Germinal center (tissue), 1 donor: ENCODE measurements at places on chromosomes 6 and 20.

- peak; percentile 57 for DNase-seq
Observed at GRCh38 chr6:6686748-6687601, 98.5 kb downstream of the LY86 start.

- no peak for DNase-seq
Observed at GRCh38 chr6:65110031-65110430, 597.0 kb downstream of the EYS start.

DNA sequence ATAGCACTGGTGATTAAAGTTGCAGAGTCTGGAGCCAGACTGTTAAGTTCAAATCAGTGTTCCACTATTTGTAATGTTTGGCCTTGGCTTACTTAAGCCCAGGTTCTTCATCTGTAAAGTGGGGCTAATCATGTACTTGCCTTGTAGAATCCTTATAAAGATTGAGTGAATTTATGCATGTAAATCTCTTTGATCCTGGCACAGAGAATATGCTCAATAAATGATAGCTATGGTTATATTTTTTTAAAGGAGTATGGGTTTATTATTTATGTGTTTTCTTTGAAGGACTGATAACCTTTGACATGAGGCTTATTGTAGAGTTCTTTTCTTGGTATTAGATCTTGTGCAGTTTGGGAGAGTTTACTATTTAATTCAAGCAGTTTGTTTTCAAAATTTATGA, 89.5 kb downstream of the CDKAL1 start:
- no peak for DNase-seq

DNA sequence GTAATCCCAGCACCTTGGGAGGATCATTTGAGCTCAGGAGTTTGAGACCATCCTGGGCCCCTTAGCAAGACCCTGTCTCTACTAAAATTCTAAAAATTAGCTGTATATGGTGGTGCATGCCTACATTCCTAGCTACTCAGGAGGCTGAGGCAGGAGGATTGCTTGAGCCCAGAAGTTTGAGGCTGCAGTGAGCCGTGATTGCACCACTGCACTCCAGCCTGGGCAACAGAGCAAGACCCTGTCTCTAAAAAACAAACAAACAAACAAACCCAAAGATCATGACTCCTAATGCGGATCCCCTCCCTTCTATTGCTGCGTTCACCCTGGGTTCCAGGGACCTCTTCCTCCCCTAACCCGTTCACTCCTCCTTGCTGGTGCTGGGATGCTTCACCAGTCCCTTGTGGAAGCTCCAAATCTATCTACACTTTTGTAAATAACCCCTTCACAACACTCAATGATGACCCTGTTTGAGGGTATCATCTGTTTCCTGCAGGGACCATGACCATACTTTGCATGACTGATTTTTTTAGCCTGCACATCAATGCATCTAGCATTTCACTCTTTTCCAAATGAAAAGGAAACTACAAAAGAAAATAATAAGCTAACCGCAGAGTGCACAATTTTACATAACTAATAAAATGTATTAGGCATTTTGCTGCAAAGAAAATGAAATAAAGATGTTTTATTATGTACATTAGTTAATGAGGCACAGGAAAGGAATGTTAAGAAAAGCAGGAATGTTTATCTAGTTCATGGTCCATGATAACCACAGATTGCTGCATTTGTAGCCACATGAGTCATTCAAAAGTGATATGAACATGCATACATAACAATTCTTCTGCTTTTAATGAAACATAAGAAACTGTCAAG, 30.5 kb upstream of the IPCEF1 start:
- DNase-seq, result no peak

GRCh38 chr6:63897459-63897858, 261.9 kb downstream of the PHF3 start:
- no peak for DNase-seq

- no peak for DNase-seq
Observed at GRCh38 chr20:49391404-49392245, 90.8 kb downstream of the KCNB1 start.

DNA sequence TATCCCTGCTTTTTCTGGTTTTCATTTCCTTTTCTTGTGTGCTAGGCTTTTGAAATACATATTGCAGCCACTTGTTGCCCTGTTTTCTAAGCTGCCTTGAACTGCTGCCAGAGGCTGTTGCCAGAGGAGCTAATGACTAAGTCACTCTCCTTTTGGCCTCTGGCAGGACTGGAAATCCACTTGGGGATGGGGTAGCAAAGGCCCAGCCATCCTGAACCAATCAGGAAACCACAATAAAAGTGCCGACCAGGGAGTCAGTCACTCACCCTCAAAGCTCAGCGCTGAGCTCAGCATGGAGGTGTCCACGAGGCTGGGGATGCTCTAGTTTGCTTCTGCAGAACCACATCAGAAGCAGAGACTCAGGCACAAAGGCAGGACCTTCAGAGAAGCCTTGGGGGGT, 813.0 kb downstream of the DHX35 start:
- DNase-seq, result no peak

GRCh38 chr6:101110814-101111213, 229.7 kb upstream of the ASCC3 start:
- DNase-seq, result no peak

GRCh38 chr6:84926189-84927155, 162.1 kb upstream of the TBX18 start:
- no peak for DNase-seq

DNA sequence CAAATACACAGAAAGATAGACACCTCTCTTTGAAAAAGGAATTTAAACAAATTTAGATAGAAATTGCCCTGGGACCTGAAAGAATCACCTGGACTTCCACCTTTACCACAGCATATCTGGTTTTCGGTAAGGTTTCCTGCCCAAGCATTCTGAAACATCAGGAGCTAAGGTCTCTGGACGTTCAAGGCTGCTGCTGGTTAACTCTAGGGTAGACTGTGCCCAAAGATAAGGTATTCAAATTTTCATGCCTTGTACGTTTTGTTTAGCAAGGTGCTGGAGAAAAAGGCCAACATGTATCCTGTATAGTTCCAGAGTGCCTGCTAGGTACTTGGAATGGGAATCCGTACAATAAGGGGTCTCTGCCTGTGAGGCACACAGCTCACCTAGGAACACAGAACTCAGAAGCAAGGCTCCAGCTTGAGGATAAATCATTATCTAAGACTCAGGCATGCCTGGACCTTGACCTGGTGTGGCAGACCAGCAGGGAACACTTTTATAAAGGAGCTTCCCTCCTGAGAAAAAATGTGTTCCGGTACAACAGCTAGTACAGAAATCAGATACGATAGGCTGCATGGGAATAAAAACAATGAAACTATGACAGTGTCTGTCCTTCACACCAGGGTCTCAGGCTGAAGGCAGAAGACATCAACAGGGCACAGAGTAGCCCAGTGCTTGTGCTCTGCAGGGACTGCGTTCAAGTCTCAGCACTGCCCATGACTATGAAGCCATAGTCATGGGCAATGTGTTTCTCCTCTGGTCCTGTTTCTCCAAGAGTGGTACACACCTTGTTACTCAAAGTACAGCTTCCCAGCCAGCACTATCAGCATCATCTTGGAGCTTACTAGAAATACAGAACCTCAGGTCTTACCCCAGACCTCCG, 70.4 kb downstream of the METTL24 start:
- no peak for DNase-seq

GRCh38 chr6:2859185-2859700, 17.6 kb upstream of the SERPINB1 start:
- DNase-seq, result no peak

DNA sequence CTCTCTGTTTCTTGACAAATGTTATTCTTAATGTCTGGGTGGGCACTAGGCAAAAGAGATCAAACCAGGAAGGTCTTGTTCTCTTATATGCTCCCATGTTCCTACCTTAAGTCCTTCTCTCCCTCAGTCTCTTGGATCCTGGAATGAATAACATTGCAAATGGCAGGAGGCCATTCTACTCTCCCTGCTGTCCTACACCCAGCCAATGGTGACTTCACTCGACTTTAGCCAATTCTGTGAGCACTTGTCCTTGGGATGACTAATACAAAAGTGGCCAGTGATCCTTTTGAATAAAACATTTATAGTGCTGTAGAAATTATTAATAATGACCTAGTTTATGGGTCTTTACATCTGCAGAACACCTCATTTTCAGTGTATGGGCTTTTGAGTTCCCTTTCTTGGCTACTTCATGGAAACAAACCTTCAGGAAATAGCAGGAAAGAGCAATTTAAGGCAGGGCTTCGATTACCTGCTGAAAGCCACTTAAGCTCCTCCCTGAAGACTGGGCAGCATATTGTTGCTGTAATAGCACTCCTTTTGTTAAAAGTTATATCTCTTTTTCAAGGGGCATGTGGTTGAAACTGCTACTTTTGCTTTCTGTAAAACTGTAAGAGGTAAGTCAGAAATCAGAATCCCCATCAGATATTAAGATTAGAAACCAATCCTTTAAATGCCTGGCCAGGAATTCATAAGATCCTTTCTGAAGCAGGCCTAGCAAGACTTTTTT, 10.5 kb downstream of the OTOR start:
- DNase-seq, result no peak

DNA sequence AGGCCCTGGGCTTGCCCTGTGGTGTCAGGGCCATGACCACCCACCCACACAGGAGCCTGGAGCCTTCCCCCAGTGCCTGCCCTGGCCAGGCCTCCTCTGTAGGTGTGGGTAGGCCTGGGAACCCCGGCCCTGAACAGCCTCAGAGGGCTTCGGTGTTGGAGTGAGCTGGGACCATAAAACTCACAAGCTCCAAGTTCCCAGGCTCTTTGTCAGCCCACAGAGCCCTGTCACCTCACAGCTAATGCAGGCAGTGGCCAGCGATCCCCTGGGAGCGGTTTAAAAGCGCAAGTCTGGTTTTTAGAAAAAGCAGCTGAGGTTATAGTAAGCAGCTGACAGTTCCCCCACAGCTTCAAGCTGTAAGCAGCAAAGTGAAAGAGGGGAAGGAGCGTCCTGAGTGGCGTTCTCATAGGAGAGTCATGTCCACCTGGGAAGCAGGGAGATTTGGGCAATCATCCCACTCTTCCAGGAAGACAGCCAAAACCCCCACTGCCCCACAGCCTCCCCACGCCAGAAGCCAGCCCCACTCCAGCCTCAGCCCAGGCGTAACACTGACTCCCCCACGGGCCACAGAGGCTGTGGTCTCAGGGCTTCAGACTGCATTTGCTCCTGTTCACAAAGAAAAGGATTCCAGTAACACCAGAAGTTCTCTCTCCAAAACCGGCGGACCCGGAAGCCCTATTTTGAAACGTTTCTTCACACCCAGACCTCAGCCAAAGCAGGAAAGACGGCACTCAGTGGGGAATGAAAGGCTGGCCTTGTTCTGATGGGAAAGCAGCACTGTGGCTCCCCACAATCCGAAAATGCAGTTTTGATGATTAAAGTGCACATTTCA, 34.3 kb upstream of the FOXC1 start:
- no peak for DNase-seq

- no peak for DNase-seq
Observed at GRCh38 chr6:75759207-75759606, 10.2 kb downstream of the MYO6 start.

GRCh38 chr6:167492100-167492449, 167.2 kb downstream of the TTLL2 start:
- no peak for DNase-seq

GRCh38 chr20:572727-573126, 29.1 kb upstream of the CSNK2A1 start:
- DNase-seq, result no peak

GRCh38 chr20:51768759-51769517, 748 bp upstream of the ATP9A start:
- no peak for DNase-seq
